ENCODE measurements at places on chromosomes 7 and 10. TPM values are rescaled to one million over a fixed set of nuclear protein-coding genes. Genes with fewer than 3 reads are reported as not detected.

The ATG9B gene
- total RNA-seq: 0.06 TPM

The TRIM50 gene
- total RNA-seq: not detected

The NCF1 gene
- not detected for total RNA-seq

The ZNF518A gene
- 10.0 TPM for total RNA-seq

The SFTPA1 gene
- not detected for total RNA-seq

The OR2A2 gene
- total RNA-seq: not detected

The PIK3CG gene
- not detected for total RNA-seq

The VPS41 gene
- 43.0 TPM for total RNA-seq

All from LHCN-M2 (cell line).